Cardiac atrium fibroblast (primary cell): ENCODE measurements at places on chromosomes 5 and 9. TPM values are rescaled to one million over a fixed set of nuclear protein-coding genes. Genes with fewer than 3 reads are reported as not detected.

Gene MLANA
- not detected in 2 replicates for total RNA-seq

Gene SEC24A
- 21.8 and 34.0 TPM in 2 replicates for total RNA-seq

Gene MEGF9
- 4.5 and 6.0 TPM in 2 replicates for total RNA-seq

Gene TEX48
- not detected in 2 replicates for total RNA-seq
